Stimulated activated CD4-positive, alpha-beta T cell treated with anti-CD3 and anti-CD28 coated beads, Interleukin-2, amount 100 ng/mL, for 4 hours (primary cell): ENCODE measurements at places on chromosomes 12 and 14.

- DNase-seq: no peak
Measured at GRCh38 chr14:43855556-43855955, 651.5 kb downstream of the FSCB start.

DNA sequence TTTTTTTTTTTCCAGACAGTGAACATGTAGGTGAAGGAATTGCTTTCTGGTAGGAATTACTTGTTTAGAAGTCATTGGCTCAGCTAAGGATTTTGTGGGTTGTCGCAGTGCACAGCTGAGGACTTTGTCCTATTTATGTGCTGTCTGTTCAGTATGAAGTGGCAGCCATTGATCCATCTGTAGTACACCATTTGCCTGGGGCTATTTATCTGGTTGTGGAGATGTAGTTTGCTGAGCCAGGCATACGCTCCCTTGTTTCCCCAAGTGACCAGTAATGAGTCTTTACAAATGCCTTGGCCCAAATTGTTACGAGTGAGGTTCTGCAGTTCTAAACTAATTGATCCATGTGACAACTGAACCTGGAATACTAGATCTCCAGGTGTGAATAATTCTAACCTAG lies 140.1 kb downstream of the NRXN3 start:
- no peak for DNase-seq

DNA sequence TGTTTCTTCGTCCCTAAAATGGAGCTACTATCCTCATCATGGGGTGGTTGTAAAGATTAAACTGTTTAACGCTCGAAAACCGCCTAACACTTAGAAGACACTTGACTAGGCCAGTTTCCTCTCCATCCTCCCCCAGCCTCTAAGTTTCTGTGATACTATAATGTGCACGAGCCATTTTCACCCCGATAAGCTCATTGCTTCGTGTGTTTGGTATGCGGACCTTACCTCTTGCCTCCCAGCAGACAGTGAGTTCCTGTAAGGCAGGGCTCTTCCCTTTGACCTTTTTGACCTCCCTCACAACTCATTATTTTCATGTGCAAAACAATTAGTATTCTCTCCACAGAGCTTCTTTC lies 499 bp upstream of the GXYLT1 start:
- no peak for DNase-seq

DNA sequence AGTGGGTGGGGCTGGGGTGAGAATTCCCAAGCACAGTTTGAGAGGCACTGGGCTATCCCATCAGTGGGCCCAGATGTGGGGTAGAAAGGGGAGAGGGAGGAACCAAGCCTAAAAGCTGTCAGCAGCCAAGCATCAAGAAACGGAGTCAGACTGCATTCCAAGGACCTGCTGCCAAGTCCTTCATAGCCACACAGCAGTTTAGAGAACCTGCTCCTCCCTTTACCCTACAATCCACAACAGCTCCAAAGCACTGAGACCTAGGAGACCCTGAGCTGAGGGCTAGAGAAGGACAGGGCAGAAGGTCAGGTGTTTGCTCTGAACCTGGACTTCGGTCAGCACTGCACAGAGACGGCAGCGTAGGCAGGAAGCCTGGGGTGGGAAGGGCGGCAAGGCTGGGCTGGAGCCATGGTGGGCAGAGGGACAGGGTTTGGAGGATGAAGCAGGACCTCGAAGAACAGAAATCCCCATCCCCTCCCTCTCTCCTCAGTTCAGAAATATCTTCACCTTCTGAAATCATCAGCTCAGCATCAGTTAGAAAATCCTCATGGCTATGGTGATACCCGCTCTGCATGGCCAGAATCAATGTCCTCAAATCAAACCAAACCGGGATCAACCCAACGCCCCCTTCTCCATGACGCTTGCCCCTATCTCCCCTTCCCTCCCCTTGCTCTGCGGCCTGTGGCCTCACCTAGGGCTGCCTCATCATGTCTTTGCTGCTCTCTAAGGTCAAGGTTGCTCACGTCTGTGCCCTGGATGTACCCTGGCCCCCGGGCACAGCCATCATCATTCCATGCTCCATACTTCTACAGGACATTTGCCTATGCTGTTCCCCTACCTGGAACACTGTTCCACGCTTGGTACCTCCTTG lies 12.9 kb upstream of the SERPINA4 start:
- DNase-seq: no peak

GRCh38 chr12:51415931-51416330 lies 8.7 kb upstream of the SLC4A8 start:
- DNase-seq: no peak

DNA sequence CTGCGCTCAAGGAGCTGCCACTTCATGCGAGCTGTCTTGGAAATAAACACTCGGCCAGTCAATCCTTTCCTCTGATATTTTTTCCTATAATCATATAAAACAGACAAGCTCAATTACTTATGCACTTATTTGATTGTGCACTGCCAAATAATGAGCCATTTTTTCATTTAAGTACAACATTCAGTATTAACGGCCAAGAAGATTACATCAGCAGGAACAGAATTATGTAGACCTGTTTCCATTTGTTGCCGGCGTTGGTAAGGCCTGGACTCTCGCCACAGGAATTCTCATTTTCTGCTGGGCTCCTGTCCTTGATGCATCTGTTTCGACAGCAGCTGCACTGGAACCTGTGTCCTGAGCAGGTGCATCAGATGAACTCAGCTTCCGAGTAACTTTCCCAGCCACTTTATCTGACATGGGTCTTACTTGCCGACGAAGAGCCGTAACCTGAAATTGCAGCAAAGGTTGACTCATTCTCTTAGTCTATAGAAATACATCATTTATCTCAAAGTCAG lies 110.2 kb downstream of the KIF21A start:
- no peak for DNase-seq

DNA sequence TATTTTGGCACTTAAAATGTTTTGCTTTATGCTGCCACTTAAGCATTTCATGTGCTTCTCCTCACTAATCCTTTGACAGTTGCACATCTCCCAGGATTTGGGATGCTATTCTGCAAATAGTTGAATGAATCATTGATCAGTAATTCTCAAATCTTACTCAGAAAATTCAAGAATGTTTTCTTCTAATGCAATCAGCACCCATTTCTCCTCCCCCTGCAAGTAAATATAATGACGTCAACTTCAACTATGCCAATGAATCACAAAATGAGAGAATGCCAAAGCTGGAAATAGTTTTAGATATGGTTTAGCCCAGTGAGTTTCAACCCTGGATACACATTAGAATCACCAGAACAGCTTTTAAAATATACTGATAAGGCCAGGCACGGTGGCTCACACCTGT lies 2.1 kb upstream of the BLOC1S1 start:
- DNase-seq: no peak

DNA sequence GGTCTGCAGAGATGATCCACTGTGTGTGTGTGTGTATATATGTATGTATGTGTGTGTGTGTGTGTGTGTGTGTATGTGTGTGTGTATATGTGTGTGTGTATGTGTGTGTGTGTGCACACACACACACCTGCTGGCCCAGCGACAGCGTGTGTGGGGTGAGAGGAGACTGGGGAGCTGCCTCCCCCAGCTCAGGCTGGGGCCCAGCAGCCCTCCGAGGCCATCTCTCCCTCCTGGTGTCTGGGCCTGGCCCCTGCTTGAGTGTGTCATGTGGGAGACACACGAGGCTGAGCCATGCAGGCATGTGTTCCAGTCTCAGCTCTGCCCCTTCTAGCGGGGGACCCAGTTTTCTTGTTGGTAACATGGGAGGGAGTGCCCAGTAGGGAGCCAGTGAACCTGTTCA lies 10.0 kb upstream of the TNFAIP2 start:
- DNase-seq: no peak

DNA sequence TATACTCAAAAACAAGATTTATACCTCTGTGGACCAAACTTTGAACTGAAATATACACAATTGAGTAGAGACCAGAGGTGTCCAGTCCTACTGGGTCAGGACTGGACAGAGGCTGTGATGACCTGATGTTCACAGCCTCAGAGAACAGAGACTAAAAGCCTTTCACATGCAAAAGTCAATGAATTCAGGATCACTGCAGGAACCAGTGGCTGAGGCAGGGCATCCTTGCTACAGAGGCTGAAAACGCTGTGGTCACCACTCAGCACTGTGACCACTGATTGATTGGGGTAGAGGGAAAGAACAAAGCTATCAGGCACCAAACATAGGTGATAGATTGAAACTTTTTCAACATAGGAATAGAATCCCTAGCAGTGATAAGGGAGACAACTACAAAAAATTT lies 25.1 kb downstream of the GRIP1 start:
- no peak for DNase-seq

DNA sequence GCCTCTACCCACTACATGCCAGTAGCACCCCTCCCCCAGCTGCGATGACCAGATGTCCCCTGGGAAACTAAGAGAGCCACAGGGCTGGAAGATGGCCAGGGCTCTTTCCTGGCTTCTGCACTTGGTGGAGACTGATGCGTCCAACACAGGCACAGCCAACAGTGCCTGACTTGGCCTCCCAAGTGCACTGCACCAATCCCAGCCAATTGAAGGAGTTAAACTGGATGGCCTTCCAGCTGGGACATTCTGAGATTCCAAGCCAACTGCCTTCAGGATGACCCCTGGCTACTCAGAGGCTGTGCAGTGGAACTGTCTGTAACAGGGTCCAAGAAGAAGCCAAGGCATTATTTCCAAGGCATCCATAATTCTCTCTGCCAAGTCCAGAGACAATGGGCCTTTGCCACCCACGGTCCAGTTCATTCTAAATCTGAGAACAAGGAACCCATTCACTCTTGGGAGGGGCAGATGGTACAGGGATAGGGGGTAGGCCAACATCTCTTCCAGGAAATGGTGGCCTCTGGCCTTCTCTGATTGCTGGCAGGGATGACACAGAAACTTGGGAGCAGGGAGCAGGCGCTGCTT lies 35.2 kb downstream of the PRIMA1 start:
- no peak for DNase-seq

GRCh38 chr12:93572712-93573551 lies 457 bp downstream of the SOCS2 start:
- DNase-seq: no peak

GRCh38 chr12:131918311-131919050 lies 10.6 kb upstream of the PUS1 start:
- DNase-seq: no peak

- DNase-seq: no peak
Measured at GRCh38 chr12:93780101-93780641, 103.0 kb downstream of the CRADD start.

DNA sequence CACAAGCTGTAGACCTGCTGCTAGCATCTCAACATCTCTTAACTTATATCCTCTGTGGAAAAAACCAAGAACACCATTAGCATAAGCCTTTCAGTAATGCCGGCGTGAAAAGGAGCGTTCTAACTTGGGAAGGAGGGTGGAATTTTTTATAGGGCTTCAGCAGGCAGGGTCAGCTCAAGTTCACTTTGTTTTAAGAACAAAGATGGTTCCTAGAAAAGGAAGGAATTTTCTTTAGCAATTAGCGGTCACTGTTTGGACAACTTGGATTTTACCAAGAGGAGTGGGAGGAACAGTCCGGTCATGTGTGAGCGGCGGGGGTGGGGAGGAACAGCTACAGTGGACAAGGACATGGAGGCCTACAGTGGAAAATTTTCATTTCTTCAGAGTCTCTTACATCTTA lies 35.9 kb downstream of the BBS10 start:
- no peak for DNase-seq

GRCh38 chr12:4120316-4120917 lies 153.1 kb upstream of the CCND2 start:
- no peak for DNase-seq
